ENCODE measurements at places on chromosomes 3 and 15.
A peak's percentile ranks its signal among the peaks of the same experiment; 100 is the strongest.

DNA sequence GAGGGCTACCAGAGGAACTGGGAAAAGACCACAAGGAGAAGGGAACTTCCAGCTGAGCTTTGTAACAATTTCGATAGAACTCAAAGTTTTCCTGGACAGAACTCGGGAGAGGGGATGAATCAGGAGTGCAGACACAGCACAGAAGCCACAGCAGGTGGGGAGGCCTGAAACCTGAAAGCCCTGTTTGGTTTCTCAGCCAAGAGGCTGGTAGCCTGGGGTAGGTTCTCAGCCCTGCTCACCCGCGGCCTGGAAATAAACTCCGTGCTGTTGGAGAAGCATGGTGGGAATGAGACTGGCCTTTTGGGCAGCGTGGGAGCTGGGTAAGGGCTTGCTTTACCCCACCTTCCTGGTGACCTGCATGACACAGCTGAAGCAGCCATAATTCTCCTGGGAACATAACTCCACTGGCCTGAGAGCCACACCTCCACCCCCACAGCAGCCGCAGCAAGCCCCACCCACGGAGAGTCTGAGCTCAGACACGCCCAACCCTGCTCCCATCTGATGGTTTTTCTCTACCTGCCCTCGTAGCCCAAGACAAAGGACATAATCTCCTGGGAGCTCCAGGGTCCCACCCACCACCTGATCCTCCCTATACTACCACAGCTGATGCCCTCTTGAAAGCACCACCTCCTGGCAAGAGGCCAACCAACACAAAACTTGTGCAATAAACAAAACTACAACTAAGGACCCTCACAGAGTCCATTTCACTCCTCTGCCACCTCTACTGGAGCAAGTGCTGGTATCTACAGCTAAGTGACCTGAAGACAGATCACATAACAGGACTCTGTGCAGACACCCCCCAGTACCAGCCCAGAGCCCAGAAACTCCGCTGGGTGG lies 52.5 kb upstream of the CHRM5 start:
- DNase-seq: no peak

DNA sequence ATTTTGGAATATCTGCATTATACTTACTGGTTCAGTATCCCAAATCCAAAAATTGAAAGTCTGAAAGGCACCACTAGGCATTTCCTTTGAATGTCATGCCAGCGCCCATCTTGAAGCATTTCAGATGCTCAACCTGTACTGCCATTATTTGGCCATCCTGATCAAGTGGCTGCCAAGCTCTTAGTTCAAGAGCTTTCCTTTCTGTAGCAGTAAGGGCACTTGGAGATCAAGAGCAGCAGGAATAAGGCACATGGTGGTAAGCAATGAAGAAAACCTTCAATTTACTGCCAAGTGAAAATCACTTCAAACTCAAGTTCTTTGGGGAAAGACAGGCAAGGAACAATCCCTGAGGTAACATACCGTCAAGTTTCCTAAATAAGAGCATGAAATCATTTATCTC lies 10.0 kb downstream of the RHOA start:
- DNase-seq: no peak

DNA sequence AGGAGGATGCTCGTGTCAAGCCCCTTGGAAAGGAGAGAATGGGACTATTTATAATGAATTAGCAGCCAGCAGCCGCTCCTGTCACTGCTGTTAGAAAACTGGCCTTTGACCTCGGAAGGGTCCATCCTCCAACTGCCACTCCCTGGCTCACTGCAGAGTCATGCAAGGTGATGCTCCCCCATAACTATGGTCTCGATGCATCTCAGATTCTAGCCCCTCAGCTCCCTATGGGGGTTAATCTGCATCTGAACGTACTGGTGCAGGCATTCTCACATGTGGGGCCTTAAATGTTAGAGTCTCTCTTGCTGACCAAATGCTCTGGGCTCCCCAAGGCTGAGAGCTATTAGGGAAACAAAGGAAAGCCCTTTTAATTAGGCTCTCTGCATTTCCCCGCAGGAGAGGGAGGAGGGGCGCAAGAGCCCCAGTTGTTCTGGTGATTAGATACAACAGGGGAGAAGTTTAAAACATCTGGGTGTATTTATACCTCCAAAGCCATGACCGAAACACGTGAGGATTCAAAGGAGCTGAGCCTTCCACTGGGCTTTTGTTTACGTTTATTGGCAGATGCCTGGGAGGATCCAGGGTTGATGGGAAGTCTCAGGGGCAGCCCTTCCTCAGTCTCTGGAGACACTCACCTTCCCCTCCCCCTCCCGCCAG lies 182.5 kb downstream of the OPA1 start:
- no peak for DNase-seq

GRCh38 chr15:48493084-48493762 lies 152.3 kb downstream of the FBN1 start:
- no peak for DNase-seq

GRCh38 chr15:64850778-64851502 lies 9.2 kb downstream of the PLEKHO2 start:
- DNase-seq: no peak

- no peak for DNase-seq
Observed at GRCh38 chr3:87350367-87351199, 74.2 kb upstream of the POU1F1 start.

DNA sequence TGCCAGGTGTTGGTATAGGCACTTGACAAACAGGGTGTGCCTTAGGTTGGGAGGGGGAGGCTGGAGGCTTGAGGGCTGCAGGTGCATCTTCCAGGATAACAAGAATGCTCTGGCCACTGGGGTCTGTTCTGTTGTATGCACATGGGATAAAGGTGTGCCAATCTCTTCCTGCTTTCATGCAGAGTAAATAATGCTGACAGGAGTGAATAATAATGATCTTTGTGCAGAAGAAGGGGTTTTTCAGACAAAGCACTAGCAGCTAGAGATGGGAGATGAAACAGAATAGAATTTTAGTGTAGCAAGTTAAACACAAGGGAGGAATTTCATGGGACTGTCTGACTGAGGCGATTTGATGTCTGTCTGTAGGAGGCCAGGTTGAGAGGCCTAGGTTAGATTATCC lies 1.9 kb upstream of the ROPN1 start:
- DNase-seq: no peak

- DNase-seq: no peak
Observed at GRCh38 chr15:87209891-87210689, 1046.4 kb downstream of the NTRK3 start.

- DNase-seq: no peak
Observed at GRCh38 chr3:172787746-172788145, 37.2 kb downstream of the ECT2 start.

DNA sequence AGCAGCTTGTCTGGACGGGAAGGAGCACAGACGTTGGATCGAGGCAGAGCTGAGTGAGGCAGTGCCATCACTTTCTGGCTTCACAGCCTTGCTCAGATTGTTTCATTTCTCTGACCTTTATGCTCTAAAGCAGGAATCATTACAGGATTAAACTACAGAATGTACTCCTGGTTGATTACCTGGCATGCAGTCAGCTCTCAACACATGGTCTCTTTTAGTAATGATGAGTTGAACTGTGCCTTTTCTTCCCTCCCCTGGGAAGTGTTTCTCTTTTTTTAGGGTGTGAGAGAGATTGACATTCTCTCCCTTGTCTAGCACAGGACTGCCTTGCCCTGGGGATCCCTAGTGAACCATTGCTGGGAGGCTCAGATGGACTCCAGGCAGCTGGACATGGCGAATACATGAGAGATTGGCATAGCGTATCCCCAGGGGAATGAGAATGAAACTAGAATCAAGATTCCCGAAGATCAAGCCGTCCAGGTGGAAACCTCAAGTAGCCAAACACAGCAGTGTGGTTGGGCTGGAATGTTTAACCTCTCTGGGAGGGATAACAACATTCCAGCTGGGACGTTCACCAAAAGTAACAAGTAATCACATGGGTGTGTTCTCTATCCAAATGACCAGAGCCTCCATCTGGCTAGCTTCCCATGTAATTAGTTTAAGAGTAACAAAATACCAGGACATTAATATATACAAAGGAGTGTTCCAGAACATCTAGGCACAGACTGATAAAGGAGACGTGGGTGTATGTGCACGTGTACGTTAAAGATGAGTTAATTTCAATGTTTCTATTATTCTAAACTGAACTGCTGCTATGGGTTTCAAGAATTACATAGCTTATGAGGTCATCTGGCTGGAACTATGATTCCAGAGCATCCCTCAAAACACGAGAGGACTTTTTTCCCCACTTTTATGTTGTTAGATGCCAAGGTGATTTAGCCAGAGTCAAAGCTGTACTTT lies 118.6 kb upstream of the NR2E3 start:
- no peak for DNase-seq

DNA sequence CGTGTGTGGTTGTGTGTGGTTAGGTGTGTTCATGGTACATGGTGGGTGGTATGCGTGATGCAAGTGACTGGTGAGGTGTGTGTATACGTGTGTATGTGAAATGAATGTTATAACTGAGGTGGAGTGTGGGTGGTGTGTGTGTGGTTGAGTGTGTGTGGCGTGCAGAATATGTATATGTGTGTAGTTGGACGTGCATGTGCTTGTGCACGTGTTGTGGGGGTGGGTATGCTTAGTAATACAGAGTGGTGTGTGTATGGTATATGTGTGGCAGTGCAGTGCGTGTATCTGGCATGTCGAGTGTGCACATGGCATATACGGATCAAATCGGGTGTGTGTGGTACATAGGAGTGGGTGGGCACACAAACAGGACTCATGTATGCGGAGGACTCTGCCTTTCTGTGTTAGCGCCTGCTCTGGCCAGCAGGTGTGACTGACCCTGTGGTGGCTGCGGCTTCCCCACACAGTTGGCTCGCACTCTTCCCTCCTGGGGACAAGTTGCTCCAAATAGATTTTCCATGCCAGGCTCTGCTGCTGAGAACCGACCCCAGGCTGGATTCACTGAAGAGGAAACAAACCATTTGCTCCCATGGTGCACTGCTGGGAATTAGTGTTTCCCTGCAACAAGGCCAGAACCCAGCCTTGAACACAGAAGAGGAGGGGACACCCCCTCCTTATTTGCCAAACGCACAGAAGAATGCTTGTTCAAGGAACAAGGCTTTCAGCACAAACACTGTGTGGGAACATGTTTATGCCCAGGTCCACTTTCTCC lies 1.2 kb upstream of the C3orf70 start:
- DNase-seq: no peak

GRCh38 chr3:158672215-158673176 lies at the start of gene LXN:
Gene LXN, minus strand, starts transcription at chr3:158672648. Its CDS starts 170 bp downstream, at chr3:158672478.
- peak; percentile 48 for DNase-seq

- DNase-seq: no peak
Observed at GRCh38 chr3:134132961-134133360, 103.2 kb upstream of the SLCO2A1 start.

DNA sequence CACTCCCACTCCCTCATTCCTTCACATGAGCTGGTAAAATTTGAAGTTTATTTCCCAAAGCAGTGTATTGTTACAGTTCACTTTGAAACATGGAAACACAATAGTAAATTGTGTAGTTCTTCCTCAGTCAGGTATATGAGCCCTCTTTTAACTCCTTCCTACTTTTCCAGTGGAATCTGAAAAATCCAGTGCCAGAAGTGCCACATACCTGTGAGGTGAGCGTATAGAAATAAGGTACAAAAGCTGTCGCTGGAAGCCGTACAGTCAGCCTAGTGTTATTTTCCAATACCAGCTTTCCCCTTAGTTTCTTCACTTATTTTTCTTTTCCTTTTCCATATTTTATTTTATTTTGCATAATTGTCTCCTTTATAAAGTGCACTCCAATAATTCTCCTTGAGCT lies 81.7 kb upstream of the CADM2 start:
- DNase-seq: no peak

GRCh38 chr3:16893618-16894200 lies 9.0 kb downstream of the PLCL2 start:
- DNase-seq: no peak

- DNase-seq: no peak
Observed at GRCh38 chr15:38533926-38534325, 30.7 kb downstream of the RASGRP1 start.

DNA sequence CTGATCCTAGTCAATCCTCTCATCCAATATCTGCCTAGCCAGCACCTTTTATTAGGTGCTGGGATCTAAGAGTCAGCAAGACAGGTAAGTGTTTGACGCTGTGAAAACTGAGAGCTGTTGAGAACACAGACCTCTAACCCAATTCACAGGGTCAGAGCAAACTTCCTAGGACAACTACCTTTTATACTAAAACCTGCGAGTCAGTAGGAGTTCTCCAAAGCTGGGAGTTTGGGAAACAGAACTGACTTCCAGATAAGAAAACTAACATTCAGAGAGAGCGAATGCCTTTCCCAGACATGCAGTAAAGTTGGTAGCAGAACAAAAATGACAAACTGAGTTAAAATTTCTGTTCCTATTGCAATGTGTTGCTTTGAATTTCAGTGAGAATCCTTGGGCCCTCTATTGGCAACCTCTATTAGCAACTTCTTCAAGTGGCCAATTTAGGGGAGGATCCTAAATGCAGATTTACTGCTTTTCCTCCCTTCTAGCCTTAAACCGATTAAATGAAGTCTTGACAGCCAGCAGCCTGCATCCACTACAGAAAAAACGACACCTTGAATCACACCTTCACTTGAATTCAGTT lies 11.3 kb downstream of the NR2E3 start:
- DNase-seq: no peak

DNA sequence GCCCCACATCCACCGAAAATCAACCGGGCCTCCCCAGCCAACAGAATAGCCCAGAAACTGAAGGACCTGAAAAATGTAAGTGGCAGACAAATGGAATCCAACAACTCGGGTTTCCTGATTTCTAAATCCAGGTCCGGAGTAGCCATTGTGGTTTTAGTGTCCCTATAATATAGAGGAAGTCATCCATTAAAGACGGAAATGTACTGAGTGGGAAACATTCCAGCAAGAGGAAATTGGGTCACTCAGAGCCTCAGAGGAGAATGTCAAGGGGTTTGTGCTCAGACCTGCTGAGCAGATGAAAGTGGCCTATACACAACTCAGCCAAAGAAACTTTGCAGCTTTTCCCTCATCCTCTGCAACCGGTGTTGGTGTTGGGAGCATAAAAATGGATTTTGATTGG lies 366.7 kb downstream of the ERC2 start:
- no peak for DNase-seq

- DNase-seq: no peak
Observed at GRCh38 chr15:90665288-90666134, 51.6 kb upstream of the BLM start.

DNA sequence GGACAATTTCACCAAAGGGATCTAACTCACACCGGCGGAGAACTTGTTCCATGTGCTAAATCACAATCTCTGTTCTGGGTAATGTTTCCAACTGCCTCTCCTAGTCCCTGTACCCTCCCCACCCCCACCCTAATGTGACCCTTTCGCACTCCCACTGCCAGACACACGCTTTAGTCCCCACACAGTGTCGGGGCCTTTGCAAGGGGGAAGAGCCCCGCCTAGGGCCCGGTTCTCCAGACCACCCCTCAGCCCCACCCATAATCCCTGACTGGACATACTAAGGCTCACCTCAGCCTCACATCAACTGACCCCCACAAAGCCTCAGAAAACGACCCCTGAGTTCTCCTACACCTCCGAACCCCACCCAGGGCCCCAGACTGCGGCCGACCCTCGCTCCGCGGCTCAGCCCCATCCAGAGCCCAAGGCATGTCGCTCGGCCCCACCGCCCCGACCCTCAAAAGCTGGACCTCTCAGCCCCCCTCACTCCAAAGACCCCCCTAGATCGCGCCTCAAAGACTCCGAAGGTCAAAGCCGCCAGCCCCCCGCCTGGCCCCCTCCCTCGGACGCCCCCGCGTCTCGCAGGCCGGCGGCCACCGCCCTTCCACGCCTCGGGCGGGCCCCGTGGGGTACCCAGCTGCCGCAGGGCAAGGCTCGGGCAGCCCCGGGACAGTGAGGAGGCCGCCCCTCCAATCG lies 72.0 kb upstream of the MAP4 start:
- no peak for DNase-seq

GRCh38 chr3:140424726-140425125 lies 253.1 kb upstream of the TRIM42 start:
- no peak for DNase-seq

Data from activated CD8-positive, alpha-beta memory T cell treated with anti-CD3 and anti-CD28 coated beads for 1 hour (primary cell).